ENCODE measurements at places on chromosomes 1 and 21.
A peak's percentile ranks its signal among the peaks of the same experiment; 100 is the strongest.

GRCh38 chr1:109243860-109244552 is 5.3 kb upstream of the CELSR2 start:
- no peak for DNase-seq

GRCh38 chr1:12155328-12155727 is 11.5 kb upstream of the TNFRSF1B start:
- no peak for DNase-seq

DNA sequence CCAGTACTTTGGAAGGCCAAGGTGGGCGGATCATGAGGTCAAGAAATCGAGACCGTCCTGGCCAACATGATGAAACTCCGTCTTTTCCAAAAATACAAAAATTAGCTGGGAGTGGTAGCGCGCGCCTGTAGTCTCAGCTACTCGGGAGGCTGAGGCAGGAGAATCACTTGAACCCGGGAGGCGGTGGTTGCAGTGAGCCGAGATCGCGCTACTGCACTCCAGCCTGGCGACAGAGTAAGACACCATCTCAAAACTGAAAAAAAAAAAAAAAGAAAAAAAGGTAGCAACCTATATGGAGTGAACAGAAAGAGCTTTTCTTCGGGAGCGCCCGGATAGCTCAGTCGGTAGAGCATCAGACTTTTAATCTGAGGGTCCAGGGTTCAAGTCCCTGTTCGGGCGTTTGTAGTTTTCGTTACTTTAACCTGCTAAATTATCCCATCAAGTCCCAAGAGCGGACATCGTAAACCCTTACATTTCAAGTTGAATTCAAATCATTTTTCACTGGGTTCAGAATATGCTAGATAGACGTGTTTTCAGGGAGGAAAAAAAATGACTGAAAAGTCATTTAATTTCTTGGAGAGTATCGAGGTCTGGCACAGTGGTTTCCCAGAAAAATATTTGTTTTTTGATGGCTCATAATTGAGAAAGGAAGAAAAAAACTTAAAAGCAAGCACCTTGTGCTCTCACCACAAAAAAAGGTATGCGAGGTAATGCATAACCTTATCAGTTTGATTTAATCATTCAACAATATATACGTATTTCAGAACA is 9.8 kb upstream of the MDM4 start:
- no peak for DNase-seq

DNA sequence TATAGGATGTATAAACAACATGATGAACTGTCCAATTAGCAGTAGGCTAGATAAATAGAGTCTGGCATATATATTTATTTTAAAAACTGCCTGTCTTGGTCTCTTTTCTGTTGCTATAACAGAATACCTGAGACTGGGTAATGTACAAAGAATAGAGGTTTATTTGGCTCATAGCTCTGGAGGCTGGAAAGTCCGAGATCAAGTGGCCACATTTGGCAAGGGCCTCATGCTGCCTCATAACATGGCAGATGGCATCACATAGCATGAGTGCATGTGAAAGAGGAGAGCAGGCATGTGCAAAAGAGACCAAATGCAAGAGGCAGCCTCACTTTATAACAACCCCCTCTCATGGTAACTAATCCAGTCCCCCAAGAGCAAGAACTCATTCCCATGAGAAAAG is 6.0 kb downstream of the STYXL2 start:
- no peak for DNase-seq

DNA sequence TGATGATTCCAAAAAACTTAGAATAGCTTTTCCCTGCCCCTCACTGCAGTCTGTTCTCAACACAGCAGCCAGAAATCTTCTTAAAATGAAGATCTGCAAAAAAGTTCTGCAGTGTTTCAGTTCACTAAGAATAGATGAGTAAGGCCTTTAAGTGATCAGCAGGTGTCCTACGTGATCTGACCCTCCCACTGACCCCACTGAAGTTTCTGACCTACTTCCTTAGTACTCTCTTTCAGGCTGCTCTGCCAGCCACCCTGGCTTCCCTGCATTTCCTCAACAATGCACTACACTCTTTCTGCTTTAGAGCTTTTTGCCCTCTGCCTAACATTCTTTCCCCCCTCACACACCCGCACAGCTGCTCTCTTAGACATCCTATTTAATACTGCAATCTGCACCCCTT is 182.5 kb downstream of the AKT3 start:
- no peak for DNase-seq

DNA sequence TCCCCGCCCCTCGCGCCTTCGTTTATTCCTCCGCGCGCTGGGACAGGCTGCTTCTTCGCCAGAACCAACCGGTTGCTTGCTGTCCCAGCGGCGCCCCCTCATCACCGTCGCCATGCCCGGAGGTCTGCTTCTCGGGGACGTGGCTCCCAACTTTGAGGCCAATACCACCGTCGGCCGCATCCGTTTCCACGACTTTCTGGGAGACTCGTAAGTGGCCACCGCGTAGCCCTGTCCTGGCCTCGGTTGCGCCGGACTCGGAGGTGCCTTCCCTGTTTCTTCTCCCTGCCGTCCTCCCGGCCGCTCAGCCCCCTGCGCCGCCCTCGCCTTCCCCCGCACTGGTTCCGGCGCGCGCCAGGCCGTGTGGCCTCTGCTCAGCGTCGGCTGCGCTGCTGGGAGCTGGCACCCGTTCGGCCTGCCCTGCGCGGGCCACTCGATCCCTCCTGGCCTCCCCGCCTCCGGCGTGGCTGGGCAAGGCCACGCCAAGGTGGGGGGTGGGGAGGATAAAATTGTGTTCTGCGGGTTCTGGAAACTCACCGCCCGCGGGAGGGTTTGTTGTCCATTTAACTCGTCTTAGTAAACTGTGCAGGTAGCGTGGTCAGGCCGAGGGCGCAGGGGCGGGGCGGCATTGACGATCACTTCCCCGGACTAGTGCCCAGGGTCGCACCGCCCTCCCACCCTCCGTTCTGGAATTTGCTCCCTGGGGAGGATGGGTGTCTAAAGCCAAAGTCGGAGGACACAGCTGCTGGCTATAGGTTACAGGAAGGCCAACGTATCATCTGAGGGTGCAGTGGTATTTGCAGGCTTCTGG is at the start of gene PRDX6:
PRDX6 (plus strand) TSS at position 50 of the 808 bp plus-strand sequence; CDS start at position 113, 63 bp downstream.
- DNase-seq = peak; percentile 68

DNA sequence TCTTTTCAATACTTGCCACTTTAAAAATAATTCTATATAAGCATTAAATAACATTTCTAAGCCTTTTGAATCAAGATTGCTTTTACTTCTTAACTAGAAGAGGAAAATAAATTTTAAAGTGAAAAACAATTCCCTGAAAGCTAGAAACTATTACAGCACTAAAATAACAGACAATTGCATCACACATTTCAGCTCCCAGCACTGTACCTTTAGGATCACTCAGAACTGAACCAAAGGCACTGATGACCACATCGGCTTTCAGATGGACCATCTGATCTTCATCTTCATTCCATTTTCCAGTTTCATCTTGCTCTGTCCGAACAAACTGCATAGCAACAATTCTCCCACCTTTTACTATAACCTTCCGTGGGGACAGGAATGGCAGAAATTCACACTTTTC is 347.3 kb downstream of the DPYD start:
- no peak for DNase-seq

DNA sequence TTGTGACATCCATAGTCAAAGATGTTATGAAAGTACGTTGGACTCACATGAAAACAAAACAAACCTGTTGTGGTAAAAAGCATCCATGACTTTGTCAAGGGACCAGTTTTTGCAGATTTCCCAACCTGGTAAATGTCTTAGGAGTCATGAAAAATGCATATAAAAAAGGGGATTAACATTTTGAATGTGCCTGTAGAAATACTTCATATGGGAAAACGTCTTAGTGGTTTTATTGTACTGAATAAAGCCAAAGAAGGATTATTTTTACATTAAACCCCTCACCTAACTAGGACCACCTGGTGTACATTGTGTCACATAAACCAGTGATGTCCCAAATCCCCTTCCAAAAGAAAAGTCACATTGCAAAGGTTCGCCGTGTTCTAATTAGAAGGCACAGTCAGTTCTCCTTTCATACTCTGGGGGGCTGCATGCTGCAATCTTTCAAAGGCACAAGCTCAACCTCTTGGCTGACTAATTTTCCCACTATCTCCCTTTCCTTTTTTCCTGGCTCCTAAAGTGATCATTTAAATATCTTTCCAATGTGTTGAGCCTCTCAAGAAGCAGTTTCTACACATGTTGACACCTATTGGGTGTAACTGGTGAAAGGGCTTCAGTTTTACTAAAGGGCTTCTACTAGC is 119.8 kb upstream of the SPAG17 start:
- DNase-seq = no peak

Data from activated naive CD4-positive, alpha-beta T cell (primary cell).